ENCODE measurements at places on chromosomes 1 and 21.

DNA sequence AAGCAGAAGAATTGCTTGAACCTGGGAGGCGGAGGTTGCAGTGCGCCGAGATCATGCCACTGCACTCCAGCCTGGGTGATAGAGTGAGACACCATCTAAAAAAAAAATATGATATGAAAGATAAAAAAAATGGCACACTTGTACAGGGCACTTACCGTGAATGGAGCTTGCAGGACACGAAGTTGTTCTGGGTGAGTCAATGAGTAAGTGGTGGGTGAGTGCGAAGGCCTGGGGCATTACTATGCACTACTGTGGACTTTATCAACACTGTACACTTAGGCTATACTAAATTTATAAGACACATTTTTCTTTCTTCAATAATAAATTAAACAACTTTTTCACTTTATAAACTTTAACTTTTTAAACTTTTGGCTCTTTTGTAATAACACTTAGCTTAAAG lies 37.0 kb downstream of the TNFRSF8 start:
- no peak for DNase-seq

GRCh38 chr21:33836408-33836807 lies 79.2 kb downstream of the ATP5PO start:
- DNase-seq, result no peak

- no peak for DNase-seq
These were observed 246.7 kb upstream of the NRIP1 start for GRCh38 chr21:15311510-15311909.

- no peak for DNase-seq
These were observed 6.5 kb downstream of the CNST start for GRCh38 chr1:246572785-246573184.

DNA sequence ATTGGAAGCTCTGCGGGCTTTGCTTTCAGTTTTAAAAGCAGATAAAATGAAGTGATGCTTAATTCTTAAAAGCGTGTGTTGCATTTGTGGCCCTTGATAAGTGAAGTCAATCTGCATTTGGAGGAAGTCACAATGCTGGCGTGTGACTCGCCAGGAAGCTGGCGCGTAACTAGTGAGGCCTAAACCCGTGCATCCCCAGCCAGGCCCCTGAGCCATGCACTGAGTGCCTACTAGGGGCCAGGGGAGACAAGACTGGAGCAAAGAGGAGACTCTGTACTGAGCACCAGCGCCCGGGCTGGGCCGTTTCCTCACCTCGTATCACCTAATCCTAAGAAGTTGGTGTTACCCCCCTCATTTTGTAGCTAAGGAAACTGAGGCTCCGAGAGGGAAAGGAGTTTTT lies 4.6 kb upstream of the DDOST start:
- DNase-seq, result no peak

DNA sequence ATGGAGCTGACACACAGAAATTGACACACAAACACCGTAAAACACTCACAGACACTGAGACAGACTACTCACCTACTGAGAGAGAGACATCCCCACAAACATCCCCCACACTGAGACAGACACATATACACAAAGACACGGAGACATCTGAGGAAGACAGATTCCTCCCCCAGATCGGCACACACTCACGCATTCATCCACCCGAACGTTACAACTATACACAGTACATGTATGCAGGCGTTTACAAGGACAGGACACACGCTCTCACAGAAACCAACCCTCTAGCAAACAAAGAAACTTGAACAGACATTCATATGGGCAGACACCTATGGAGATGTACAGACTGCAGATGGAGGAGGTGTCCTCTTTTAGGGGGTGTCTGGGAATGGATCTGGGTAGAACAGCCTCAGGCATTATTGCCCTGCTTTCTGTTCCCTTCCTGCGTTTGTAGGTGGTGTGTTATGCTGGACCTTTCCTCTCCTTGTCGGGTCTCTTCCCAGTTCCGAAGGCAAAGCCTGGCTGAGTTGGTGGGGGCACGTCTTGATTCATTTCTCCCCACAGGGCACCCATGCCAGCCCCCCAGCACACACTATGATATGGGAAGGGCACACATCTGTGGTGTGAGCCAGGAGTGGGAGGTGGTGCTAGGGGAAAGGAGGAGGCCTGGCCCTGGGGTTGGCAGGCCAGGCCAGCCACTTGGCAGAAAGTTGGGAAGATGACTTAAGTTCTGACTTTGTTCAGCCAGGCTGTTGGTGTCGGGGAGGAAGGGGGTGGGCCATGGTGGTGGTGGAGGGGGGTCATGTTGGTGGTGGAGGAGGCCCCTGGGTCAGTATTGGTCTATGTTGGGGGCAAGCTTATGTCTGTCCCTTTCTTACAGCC lies 1.5 kb downstream of the KIRREL1 start:
- DNase-seq, result no peak

DNA sequence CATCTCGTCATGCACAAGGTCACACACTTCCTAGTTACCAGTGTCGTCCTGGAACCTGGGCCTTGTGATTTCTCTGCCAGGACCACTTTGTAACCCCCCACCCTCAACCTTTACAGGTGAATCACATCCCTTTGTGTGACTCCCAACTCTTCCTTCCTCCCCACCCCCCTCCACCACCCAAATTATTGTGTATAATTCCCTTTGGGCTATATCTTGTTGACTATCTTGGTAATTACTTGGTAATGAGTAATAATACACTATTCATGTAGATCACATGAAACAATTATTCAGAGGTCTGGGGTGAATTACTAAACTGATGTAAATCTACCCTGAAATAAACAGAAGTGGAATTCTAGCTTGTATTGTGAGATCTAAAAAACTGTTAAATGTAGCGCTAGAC lies 1.7 kb downstream of the KCNK1 start:
- no peak for DNase-seq

GRCh38 chr1:51224255-51224654 lies 11.8 kb upstream of the RNF11 start:
- no peak for DNase-seq

- DNase-seq, result no peak
These were observed 76.2 kb downstream of the MDM4 start for GRCh38 chr1:204592246-204592948.

GRCh38 chr1:43982808-43983207 lies 3.8 kb downstream of the B4GALT2 start:
- DNase-seq, result no peak

GRCh38 chr1:165603810-165604209 lies 27.2 kb upstream of the MGST3 start:
- DNase-seq, result no peak

GRCh38 chr1:172781513-172782140 lies 122.7 kb downstream of the FASLG start:
- no peak for DNase-seq

DNA sequence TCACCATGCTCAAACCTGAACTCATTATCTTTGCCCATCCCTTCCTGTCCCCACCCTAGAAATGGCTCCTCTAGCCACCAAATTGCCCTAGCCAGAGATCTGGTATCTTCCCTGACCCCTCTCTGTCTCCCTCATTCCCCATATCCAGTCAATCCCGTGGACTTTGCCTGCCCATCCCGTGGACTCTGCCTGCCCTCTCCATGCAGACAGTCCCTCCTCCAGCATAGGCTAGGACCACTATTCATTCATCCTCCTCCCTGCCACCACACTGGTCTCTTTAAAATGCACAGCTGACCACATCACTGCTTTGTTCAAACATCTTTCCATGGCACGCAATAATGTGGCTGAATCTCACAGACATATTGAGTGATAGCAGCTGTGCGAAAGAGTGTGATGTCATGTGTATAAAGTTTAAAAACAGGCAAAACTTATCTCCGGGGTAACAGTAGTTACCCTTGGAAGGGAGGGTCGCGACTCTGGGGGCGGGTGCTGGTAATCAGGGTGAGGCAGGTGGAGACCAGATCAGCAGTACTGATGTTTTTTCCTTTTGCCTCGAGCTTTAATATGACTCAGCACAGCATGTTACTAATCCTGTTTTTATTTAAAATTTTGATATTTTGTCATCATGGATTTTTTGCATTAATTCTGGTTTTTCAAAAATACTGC lies 4.8 kb upstream of the SLC2A1 start:
- DNase-seq, result no peak

DNA sequence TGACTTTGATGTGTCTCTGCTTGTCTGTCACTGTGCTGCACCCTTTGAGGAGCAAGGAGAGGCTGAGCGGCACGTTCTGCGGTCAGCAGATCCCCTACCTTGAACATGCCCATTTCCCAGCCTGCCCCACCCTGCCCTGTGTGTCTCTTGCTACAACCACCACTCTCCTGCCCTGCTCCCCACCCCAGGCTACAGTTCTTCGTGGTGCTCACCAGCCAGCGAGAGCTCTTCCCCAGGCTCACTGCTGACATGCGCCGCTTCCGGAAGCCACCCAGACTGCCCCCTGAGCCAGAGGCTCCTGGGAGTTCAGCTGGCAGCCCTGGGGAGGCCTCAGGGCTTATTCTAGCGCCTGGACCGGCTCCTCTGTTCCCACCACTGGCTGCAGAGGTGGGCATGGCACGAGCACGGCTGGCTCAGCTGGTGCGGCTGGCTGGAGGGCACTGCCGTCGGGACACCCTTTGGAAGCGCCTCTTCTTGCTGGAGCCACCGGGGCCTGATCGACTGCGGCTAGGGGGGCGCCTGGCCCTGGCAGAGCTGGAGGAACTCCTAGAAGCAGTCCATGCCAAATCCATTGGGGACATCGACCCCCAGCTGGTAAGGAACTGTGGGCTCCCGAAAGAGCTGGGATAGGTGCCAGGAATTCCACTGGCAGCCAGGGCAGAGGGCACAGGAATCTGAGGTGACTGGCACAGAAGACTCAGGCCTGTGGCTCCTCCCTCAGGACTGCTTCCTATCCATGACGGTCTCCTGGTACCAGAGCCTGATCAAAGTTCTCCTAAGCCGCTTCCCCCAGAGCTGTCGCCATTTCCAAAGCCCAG lies 5.6 kb downstream of the HYI start:
- no peak for DNase-seq

- peak; percentile 98 for DNase-seq
These were observed at the start of the genes ARV1 and TTC13 for GRCh38 chr1:230978491-230979388. TSS of gene ARV1 (plus strand) at chr1:230979094. CDS start at chr1:230979106, 12 bp downstream. TSS of gene TTC13 (minus strand) at chr1:230978861. CDS start at chr1:230978830, 31 bp downstream.

DNA sequence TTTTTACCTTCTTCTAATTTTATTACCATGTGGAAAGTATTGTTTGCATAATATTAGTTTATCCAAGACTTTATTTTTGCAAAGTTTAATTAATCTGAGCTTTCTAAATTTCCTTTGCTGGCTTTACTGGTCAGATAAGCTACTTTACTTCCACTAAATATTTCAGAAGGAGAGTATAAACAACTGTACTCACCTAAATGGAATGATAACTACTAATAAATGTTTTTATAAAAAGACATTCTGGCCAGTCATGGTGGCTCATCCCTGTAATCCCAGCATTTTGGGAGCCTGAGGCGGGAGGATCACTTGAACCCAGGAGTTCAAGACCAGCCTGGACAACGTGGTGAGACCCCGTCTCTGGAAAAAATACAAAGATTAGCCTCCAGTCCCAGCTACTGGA lies 36.0 kb downstream of the ATP8B2 start:
- DNase-seq, result no peak

- DNase-seq, result no peak
These were observed 96.7 kb downstream of the GALNT2 start for GRCh38 chr1:230163719-230164118.

DNA sequence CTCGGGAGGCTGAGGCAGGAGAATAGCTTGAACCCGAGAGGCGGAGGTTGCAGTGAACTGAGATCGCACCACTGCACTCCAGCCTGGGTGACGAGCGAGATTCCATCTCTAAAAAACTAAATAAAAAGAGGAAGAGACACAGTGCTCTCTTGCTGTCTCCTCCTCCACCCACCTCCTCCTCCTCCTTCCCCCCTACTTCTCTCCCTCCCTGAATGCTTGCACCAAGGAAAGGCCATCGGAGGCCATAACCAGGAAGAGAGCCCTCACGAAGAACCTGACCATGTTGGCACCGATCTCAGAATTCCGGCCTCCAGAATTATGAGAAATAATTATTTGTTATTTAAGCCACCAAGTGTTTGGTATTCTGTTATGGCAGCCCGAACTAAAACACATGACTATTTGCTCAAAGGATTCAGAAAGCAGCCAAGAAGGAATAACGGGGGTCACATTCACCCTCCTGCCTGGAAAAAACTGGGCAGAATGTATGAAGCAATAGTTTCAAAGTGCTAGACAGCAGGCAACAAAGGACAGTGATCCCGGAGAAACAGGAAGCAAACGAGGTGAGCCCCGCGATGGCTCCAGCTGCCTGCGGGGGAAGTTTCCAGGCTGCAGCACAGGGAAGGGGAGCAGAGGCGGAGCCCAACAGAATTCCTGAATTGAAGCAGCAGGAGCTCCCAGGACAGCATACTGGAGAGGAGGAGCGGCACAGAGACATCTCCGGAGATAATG lies 35.8 kb downstream of the LDLRAD1 start:
- peak; percentile 28 for DNase-seq

- DNase-seq, result no peak
These were observed 121.1 kb upstream of the CAMK1G start for GRCh38 chr1:209462433-209462832.

DNA sequence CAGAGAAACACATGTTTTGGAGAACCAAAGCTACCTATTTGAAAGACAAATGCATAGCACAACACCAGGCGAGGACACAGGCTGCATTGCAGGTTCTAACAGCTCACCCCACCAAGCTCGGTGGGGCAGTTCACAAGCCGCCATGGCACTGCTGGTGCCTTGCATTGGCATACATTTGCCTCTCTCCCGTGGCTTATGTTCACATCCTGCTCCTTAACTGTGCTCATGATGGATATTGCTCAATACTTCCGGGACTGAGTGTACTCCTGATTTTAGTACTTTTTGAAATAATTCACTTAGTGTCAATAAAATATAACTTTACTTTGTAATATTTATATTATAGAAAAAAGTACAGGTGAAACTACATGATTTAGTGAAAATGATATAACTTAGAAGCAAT lies 1187.4 kb upstream of the NCAM2 start:
- no peak for DNase-seq

DNA sequence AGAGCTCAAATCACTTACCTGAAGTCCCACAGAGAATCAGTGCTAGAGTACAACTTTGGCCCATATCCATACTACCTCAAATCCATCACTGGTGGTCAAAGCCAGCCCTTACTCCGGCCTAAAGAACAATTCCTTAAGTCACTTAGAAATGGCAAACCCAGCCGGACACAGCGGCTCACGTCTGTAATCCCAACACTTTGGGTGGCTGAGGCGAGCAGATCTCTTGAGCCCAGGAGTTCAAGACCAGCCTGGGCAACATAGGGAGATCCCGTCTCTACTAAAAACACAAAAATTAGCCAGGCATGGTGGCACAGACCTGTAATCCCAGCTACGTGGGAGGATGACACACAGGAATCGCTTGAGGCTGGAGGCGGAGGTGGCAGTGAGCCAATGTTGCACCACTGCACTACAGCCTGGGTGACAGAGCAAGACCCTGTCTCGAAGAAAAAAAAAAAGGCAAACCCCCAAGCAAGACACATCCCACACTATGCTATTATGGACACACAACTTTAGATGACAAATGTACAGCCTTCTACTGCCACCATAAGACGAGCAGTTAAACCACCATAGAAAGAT lies 24.0 kb downstream of the NPHP4 start:
- DNase-seq, result no peak

- no peak for DNase-seq
These were observed 125.0 kb downstream of the FOXD2 start for GRCh38 chr1:47562799-47563198.

GRCh38 chr1:241749945-241750695 lies 97.9 kb upstream of the EXO1 start:
- DNase-seq, result no peak
